ENCODE measurements at places on chromosomes 4 and X.

DNA sequence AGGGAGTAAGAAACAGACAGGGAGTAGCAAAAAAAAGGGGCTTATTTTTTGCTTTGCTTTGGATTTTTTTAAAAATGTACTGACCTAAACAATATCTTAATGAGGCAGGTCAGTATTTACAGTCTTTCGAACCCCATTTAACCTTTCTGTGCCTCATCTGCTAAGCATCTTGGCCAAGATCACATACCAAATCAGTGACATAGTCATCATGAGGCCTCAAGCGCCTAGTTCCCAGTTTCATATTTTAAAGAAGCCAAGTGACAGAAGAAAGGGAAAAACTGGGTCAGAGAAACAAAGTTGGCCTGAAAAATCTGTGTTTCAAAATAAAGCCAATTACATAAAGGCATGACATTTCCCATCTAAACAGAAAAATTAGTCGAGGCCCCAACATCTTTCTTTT is 94.6 kb upstream of the WDR44 start:
- DNase-seq, result no peak

DNA sequence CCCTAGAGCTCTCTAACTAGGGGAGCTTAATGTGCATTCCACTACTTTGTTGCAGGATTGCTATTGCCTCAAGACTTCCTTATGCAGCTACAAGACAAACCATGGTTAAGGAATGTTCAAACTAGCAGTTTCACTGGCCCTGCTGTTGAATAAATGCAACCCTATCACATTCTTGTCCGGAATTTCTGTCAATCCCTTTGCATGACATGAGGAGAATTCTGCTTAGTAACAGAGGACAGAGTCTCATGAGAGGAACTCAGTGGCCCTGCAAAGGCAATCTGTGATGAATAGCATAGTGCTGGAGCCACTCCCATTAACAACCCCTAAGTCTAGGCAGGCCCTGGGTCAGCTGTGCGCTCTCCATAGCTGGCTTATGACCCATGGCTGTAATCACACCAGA is 30.7 kb upstream of the SGMS2 start:
- no peak for DNase-seq

DNA sequence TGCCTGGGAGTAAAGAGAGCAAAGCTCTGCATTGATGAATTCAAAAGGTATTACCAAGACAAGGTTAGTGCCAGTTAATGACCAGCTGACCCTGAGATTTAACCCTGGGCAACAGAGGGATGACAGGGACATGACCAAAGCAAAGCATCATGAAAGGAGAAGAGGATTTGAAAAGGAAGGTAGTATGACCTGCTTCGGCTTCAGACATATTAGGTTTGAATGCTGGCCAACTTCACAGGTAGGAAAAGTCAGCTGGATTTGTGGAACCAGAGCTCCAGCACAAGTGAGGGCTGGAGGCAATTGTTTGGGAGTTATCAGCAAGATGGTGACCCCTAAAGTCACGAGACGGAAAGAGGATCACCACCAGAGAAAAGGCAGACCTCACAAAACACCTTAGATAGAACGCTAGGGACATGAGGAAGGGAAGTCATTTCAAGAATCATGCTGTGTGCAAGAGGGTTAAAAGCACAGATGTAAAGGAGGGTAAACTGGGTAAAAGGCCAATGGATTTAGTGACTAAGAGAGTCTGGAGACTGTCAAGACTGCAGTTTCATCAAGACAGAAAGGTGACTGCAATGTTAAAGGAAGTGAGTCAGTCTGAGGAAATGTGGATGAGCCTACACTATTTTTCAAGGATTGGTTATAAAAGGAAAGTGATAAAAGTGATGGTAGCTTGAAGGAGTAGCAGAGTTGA is 45.6 kb downstream of the SH3RF1 start:
- peak; percentile 64 for DNase-seq

GRCh38 chrX:93422693-93423092 is 250.7 kb downstream of the NAP1L3 start:
- DNase-seq, result no peak

- DNase-seq, result no peak
Measured at GRCh38 chrX:121260596-121261240, 213.3 kb downstream of the GLUD2 start.

GRCh38 chrX:154374313-154375155 is at the start of gene FLNA:
FLNA (minus strand) TSS chrX:154374634; CDS start chrX:154371245, 3,389 bp downstream.
- DNase-seq, result peak; percentile 29

GRCh38 chr4:158209825-158210807 is at the start of gene TMEM144:
TMEM144 (plus strand) TSS chr4:158210486; CDS start chr4:158212668, 2,182 bp downstream.
- peak; percentile 97 for DNase-seq

GRCh38 chrX:120029354-120029753 is 48.1 kb downstream of the RHOXF2B start:
- DNase-seq, result no peak

DNA sequence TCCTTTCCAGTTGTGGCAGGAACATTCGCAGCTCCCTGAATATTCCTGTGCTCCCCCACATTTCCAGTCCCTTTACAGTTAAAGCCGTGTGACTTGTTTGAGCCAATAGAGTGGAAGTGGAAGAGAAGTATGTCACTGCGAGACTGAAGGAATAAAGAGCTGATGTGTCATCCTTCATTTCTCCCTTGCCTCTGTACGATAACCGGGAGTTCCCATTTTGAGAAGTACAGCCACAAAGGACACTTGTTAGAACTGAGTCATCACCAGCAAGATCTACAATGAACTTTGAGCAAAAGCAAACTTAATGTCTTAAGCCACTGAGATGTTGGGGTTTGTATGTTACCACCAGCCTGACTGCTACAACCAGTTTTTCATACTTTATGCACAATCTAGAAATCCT is 92.3 kb downstream of the SPRY1 start:
- DNase-seq, result peak; percentile 85

- no peak for DNase-seq
Measured at GRCh38 chrX:48165241-48165640, 31.4 kb downstream of the SSX5 start.

DNA sequence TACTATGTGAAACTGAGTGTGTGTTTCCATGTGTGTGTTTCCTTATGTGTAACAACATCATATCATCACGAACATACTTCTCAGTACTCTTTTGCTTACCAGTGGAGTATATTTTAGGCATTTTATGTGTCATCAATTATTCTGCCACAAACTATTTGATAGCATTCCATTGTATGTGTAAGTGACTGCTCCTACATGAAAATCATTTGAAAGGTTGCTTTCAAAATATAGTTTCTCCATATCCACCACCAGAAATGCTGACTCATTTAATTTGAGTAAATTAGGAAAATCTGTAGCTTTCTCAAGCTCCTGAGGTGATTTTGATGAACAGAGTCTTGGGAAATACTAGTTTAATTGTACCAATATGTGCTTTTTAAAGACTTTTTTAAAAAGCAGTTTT is 376.2 kb downstream of the PCDH18 start:
- DNase-seq, result no peak

- peak; percentile 35 for DNase-seq
Measured at GRCh38 chr4:67581208-67581857, 22.8 kb downstream of the STAP1 start.

DNA sequence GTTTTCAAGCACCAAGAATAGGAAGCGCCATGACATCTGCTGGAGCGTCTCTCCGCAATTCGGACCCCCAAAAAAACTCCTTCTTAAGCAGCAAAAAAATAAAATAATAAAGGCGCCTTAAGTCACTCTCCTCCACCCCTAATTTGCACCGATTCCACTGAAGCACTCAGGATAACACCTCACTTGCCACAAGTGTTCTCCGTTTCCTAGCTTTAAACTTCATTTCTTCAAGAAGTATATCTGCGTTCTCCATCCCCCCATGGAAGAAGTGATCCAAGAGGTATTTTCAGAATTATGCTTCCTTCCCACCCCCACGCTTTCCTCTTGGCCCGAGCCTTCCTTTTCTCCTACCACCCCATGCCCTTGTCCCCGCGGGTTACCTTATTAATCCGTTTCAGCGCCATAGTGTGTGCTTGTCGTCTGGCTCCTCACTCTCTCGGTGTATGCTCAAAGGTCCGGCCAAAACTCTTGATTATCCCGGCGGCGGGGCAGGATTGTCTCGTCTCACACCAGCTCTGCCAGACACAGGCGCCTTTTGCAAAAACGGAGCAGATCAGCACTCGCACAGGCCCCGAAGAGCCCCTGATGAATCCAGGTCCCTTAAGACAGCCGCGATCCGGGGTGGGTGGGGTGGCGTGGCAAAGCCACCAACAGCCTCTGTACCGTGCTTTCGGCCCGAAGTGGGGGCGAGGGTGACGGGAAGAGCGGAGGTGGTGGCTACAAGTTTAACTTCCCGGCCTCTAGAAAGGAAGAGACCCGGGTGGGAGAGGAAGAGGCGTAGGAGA is 1.1 kb downstream of the UBE2D3 start:
- DNase-seq, result no peak

DNA sequence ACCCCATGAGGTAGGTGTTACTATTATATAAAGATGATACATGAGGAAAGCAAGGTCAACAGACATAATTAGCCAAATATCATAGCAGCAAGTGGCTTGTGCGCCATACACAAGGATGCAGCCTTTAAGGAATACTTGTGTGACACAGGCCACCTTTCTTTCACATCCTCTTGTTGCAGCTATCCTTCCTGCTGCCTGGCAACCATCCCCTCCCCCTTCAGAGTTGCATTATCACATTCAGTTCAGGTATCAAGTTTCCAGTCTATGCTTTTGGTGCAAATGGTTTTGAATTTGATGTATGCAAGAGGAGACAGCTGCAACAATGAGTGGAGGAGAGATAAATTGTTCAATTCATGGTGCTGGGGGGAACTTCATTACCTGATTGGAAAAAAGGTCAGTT is 6.4 kb downstream of the ZCCHC18 start:
- no peak for DNase-seq

DNA sequence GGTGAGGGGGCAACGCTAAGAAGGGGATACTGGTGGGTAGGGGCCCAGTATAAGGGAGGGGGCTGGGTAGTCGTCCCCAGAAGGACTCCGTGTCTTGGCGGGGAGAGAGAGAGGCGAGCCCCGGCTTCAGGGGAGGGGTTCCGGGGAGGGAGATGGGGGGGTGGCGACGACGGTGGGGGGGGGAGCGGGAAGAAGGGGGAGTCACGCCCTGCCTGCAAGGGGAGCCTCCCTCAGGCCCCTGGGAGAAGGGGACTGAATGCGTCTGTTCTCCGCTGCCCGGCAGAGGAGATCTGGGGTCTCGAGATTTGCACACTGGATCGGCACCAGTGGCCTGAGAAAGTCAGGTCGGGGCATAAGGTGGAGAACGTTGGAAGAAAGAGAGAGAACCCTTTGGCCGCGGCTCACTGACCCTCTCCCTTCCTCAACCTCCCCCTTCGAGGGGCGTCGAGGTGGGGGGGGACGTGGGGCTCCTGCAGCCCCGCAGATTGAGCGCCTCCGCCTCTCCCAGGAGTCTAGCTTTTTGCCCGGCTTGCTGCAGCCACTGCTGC is 609 bp upstream of the BCORL1 start:
- DNase-seq, result no peak

GRCh38 chr4:122906859-122907305 is 15.5 kb downstream of the NUDT6 start:
- no peak for DNase-seq

DNA sequence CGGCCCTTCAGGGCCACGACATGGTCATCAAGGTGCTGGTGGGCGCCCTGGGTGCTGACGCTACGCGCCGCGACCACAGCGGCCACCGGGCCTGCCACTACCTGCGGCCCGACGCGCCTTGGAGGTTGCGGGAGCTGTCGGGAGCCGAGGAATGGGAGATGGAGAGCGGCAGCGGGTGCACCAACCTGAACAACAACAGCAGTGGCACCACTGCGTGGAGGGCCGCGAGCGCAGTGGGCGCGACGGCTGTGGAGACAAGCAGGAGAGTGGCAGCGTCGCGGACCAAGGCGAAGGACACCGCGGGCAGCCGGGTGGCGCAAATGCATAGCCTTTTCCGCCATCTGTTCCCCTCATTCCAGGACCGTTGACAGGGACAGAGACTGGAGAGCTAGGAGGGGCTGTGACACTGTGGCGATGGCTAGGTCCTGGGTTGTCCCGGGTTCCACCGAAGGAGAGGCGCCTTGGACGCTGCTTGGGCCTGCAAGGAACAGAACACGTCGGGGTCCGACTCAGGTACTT is 919 bp downstream of the SOWAHD start:
- DNase-seq, result no peak

DNA sequence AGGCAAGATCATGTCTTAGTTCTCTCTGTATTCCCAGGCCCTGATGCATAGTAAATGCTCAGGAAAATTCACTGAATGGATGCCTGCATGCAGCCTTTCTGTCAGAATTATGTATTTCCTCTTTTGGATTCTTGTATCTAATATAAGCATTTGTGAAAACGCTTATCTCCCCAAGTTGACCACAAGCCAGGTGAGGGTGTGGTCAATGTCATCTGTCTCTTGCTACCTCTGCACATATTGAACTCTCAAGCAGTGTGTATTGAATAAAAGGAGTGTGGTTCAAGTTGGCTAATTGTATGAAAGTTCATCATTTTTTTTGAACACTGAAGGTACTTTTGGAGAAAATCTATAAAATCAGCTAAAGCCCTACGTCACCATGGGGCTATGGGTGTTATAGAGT is 84.3 kb downstream of the CNGA2 start:
- no peak for DNase-seq

DNA sequence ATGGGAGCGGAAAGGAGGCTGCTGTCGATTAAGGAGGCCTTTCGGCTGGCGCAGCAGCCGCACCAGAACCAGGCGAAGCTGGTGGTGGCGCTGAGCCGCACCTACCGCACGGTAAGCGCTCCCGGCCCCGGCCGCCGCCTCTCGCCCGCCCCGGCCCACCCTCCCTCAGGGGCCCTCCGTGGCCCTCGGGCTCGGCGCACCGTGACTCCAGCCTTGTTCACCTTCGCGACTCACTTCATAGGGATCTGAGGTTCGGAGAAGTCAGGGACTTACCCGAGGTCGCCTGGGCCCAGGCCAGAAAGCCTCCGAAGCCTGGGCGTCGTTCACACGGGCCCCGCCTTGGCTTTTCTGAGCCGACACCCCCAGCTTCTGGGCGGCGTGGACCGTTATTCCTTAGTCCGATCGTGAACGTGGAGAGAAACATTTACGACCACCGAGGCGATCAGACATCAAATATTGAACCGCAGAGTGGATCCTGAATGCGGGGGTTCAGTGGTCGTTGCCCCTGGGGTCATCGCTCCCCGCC is 362 bp downstream of the NCAPG start:
- DNase-seq, result no peak

All from inflammatory macrophage (primary cell).